ENCODE measurements at places on chromosomes 3 and 15.

GRCh38 chr3:135499426-135499825 is 466.1 kb upstream of the PPP2R3A start:
- DNase-seq = no peak

- no peak for DNase-seq
Observed at GRCh38 chr3:190995156-190995555, 132.7 kb upstream of the GMNC start.

DNA sequence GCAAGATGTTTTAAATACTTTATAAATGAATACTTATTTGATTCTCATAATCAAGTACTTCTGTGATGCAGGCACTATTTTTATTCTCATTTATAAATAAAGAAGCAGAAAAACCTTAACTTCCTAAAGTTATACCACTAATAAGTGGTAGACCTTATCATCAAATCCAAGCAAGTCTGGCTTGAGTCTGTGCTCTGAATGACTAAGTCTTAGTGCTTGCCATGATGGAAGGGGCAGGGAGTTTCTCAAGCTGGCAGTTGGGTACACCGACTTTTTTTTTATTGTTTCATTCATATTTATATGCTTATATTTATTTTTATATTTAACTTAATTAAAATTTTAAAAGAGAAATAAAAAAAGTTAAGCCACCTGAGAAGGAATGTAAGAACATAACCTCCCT is 23.6 kb downstream of the SLMAP start:
- DNase-seq = no peak

DNA sequence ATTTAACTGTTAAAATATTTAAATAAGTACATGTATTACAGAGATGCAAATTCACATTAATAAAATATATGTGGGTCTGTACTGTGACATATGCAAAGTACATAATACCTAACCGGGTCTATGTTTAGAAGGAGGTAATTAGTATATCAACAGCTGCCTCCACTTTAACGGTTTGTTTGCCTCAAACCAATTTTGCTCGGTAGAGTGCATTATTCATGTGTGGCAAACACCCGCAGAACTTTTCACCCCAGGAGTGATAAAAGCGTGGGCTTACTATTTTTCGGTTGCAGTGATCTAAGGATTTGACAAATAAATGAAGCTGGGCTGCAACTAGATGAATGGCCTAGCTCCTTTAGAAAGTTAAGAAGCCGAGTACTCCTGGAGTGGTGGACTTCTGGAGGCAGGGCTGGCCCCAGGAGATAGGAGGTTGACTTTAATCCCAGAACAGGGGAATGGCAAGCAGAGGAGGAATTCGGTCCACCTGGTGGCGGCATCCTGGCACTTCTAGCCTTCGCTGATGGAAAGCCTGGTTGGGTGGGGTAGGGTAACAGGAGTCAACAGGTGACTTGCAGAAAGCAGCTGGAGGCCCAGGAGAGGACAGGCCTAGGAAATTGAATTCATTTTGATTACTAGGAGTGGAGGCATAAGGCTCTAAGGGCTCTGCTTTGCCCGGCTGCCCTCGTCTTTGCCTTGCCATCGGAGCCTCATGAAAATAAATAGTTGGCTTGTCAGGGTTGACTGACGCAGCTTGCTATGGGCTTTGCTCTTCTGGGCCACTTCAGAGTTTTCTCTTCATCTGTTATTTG is 2.4 kb downstream of the SLCO3A1 start:
- no peak for DNase-seq

DNA sequence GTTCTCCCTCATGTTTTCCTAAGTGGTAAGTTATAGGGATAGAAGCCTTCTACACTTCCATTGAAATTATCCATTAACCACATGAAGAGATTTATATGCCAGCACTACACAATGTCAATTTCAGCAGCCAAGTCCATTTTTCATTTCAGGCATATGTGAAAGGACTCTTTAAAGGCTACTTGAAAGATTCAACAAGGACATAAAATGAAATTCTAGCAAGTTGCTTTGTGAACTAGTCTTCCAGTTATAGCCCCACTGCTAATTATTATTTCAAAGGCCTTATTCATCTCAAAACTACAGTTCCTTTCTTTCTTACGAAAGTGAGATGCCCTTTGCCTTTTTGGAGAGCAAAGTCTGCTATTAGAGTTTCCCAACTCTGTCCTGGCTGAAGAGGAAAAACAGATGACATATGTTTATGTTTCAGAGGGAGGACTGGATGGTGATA is 66.0 kb upstream of the SLC2A2 start:
- no peak for DNase-seq

- DNase-seq = no peak
Observed at GRCh38 chr3:134066651-134067530, 37.2 kb upstream of the SLCO2A1 start.

- DNase-seq = no peak
Observed at GRCh38 chr3:23112491-23112890, 90.6 kb upstream of the UBE2E2 start.

DNA sequence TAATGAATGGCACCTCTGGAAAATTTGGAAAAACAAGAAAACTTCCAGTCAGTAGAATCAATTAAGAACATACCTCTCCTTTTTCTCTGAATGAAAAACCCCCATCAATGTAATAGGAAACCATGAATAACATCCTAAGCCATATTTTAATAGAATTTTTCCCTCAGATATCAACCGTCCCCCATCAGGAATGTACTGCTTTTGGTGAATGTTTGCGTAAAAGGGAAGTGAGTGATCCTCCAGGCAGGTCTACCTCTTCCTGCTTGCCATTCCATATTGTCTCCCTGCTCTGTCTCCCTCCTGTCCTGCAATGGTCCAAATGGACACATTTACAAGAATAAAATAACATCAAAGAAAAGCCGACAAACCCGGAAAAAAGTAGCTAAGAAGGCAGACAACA is 30.8 kb downstream of the LAMP3 start:
- no peak for DNase-seq

- DNase-seq = no peak
Observed at GRCh38 chr3:118544458-118544857, 490.2 kb downstream of the IGSF11 start.

GRCh38 chr3:37737134-37737533 is 124.5 kb upstream of the CTDSPL start:
- no peak for DNase-seq

GRCh38 chr3:114370537-114371174 is 76.8 kb downstream of the TIGIT start:
- no peak for DNase-seq

DNA sequence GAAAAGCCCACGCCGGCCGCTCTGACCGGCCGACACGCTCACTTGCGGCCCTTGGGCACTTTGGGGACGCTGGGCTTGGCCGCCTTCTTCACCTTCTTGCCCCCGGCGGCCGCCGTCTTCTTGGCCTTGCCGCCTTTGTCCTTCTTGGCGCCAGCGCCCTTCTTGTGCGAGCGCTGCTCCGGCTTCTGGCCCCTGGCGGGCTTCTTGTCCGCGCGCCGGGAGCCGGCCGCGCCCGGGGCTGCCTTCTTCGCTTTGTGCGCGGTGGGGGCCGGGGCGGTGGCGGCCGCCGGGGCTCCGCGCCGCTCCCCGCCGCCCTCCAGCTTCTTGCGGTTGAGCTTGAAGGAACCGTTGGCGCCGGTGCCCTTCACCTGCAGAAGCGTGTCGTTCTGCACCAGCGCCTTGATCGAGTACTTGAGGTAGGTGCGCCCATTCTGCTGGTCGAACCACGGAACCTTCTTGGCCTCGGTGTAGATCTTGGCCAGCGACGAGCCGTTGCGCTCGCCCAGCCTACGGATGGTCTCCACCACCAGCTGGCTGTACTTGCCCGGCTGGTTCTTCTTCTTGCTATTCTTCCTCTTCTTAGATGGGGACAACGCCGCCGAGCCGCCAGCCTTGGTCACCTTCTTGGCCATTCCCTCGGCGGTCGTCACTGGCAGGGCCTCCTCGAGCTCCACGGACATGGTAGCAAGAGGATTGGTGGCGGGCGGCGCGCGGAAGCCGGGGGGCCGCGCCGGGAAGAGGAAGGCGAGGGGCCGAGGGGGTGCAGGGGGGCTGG is 36.7 kb downstream of the HMCES start:
- no peak for DNase-seq

GRCh38 chr15:58165661-58166060 is 27.5 kb downstream of the AQP9 start:
- DNase-seq = no peak
